ENCODE measurements at places on chromosomes 2 and 18.

GRCh38 chr2:58157754-58158153 is 83.4 kb downstream of the FANCL start:
- no peak for DNase-seq

DNA sequence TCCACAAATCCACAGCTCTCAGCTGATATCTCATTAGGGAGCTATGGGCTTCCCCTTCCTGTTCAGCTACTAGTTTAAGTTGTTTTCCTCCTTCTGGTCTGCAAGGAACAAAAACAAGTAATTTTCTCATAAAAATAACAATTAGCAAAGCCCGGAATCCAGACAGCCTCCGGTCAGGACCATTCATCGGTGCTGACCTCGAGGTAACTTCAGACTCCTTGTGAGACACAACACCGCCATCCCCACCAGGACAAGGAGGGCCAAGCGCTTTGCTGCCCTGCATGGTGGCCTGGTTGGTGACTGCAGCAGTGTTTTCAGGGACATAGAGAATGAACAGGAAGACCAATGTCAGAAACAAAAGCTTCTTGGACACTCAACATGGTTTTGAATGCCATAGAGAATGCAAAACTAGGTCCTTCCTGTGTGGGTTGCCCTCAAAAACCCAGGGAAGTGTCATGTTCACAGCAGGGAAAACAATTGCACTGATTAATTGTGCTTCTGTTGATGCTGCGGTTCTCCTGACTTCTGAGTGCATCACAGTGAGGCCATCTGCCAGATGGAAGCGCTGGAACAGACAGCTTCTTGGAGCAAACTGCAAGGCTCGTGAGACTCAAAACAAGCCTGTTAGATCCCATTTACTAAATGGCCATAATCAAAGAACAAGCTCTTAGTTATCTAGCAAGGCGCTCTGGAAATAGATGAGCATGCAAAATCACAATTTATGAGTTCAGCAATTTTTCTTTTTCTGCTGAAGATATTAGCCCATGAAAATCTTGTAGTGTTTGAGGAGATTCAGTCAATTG is 77.1 kb downstream of the HS1BP3 start:
- DNase-seq, result peak; percentile 82

GRCh38 chr2:38274286-38275276 is 102.5 kb downstream of the ATL2 start:
- peak; percentile 82 for DNase-seq

GRCh38 chr2:186716899-186717298 is 23.0 kb downstream of the FAM171B start:
- no peak for DNase-seq

GRCh38 chr2:62586981-62587380 is 81.0 kb upstream of the TMEM17 start:
- DNase-seq, result peak; percentile 87

- DNase-seq, result peak; percentile 36
Measured at GRCh38 chr2:71711133-71711855, 257.9 kb downstream of the DYSF start.

DNA sequence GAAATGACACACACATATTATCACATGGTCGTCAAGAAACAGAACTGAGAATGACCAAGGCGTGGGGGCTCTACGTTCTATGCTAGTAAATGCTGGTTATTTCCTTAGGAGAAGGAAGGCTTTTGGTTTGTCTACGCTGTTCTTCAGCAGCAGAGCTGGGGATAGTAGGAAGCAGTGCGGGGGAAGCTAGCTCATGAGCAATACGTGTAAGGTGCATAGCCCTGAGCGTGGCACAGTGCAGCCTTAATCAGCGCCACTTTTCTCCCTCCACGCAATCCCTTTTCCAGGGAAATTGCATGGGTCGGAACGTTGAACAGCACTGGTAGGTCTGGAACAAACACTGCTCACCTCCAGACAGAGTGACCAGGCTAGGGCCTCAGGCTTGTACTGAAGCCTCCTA is 199.6 kb upstream of the FBXO11 start:
- DNase-seq, result no peak

- DNase-seq, result peak; percentile 47
Measured at GRCh38 chr18:57959278-57959677, 84.7 kb upstream of the NEDD4L start.

DNA sequence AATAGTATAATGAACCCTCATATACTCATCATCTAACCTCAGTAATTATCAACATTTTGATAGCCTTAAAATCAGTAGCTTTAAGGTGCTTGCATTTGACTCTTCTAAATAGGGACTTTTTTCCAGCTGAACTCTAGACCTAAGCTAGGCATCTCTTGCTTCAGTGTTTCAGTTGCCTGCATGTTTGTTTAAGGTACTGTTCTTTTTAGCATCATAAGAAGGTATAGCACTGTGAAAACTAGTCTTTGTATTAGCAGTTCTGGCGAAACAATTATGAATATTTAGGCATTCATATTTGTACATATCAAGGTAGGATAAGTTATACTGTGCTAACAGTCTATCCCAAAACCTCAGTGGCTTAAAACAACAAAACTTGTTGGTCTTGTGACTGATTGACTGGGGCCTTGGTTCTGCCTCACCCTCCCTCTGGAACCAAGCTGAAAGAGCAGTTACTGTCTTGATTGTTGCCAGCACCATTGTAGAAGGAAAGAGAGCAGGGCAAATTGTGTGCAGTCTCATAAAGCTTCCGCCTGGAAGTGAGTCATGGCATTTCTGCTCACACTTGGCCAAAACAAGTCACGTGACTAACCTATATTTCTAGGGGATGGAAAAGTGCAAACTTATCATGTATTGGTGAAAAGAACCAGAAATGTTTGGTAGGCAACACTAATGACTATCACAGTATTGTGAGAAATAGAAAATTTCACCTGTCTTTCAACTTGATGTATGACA is 24.3 kb downstream of the GALNT1 start:
- no peak for DNase-seq

DNA sequence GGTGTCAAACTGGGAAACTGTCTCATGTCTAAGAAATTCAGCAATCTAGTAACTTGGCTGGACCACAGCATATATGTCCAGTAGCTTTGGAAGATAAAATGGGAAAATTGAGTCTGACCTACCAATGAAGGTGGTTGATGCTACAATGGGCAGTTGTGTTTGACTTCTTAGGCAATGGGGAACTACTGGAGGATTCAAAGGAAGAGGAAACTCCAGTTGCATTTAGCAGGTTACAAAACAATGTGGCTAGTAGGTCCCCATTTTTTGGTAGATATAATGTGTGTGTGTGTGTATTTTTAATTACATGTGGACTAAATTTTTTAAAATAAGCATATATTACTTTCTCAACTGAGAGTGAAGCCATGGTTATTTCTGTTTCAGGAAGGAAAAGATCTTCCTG is 427.7 kb downstream of the NBAS start:
- DNase-seq, result no peak

DNA sequence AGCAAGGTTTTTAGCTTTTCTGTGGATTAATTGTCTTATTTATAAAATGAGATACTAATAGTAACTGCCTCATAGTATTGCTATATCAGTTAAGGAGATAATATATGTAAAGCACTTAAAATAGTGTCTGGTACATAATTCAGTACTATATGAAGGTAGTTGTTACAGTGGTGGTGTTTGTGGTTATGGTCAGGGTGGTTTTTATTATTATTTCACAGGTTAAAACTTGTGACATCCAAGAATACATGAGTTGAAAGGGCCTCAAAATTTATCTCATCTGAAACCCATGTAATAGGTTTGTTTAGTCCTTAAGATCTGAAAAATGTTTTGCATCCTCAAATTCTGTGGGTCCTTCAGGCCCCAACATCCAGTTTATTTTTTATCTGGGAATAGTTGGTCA is 369.5 kb upstream of the LRATD1 start:
- DNase-seq, result no peak

DNA sequence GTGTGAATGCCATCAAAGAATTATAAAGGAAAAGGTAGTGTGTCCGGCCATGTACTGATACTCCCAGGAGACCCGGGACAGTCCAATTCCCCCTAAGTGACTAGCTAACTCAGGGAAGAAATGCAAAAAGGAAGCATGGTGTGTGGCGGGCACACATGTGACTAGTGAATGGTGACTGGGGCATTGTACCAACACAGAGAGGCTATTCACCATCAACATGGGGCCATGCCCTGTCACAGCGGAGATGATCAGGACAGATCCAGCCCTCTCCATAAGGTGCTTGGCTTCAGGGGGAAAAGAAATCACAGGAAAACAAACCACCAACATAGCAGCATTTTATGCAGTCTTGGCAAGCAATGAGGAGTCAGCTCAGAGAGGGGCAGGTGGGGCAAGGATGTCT is 34.3 kb downstream of the FAM168B start:
- no peak for DNase-seq

GRCh38 chr2:35963824-35964223 is 391.8 kb upstream of the CRIM1 start:
- no peak for DNase-seq

- no peak for DNase-seq
Measured at GRCh38 chr2:123456416-123456815, 568.7 kb upstream of the CNTNAP5 start.

DNA sequence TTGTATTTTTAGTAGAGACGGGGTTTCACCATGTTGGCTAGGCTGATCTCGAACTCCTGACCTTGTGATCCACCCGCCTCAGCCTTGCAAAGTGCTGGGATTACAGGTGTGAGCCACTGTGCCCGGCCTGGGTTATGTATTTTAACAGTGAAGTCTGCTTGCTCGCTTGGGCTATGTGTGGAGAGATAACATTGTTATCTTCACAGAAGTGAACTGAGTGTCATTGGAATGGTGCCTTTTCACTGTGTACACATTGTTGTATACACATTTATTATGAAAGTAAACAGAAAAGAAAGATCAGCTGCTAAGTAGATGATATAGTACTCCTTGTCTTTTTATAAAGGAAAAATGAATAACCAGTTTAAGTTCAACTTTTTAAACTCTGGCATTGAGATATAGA is 30.4 kb downstream of the RNF138 start:
- no peak for DNase-seq

DNA sequence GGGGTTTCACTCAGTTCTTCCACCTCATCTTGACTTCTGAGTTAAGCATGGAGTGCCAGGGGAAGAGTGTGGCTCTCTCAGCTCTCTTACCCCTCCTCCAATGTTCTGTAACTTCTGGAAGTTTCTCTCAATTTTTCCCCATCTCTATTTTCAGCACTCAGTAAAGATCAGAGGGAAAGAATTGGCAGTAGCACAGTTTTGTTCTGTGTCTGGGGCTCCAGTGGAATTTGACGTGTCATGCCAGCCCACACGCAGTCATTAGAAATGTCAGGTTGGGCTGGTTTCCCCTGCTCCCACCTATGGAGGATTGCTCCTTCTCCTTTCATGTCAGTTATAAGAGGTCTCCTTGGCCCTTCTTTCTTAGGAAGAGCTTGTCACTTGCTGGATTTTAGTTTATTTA is 104.6 kb upstream of the COL3A1 start:
- peak; percentile 73 for DNase-seq

Data from fibroblast of skin of abdomen (primary cell).